ENCODE measurements at places on chromosomes 5 and 9.

DNA sequence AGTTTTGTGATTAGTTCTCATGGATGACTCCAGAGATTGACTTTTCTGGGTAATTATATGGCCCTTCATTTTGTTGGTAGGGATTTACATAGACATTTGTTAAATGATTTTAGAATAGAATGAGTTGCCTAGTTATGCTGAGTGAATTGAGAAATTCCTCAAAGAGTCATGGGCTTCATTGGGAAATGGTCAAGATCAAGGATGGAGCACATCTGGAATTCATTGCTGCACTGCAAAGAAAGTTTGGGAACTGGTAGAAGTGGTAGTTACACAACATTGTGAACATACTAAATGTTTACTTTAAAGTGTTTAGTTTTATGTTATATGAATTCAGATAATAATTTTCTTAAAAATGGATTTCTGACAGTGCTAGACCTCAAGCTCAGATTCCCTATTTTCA is 46.5 kb downstream of the PIP5K1B start:
- no peak for DNase-seq

DNA sequence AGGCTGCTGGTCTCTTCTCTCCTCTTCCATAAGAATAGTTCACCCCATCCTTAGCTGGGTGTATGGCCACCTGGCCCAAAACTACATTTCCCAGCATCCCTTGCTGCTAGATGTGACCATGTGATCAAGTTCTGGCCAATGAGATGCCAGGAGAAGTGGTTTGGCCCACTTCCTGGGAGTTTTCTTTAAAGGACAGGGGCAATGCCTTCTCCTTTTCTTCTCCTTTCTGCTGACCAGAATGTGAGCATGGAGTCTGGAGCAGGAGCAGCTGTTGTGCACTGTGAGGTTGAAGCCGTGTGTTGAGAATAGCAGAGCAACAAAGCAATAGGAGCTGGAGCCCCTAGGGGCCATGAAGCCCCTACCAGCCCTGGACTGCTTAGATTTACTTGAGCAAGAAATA is 36.8 kb downstream of the C9orf50 start:
- peak; percentile 52 for DNase-seq

DNA sequence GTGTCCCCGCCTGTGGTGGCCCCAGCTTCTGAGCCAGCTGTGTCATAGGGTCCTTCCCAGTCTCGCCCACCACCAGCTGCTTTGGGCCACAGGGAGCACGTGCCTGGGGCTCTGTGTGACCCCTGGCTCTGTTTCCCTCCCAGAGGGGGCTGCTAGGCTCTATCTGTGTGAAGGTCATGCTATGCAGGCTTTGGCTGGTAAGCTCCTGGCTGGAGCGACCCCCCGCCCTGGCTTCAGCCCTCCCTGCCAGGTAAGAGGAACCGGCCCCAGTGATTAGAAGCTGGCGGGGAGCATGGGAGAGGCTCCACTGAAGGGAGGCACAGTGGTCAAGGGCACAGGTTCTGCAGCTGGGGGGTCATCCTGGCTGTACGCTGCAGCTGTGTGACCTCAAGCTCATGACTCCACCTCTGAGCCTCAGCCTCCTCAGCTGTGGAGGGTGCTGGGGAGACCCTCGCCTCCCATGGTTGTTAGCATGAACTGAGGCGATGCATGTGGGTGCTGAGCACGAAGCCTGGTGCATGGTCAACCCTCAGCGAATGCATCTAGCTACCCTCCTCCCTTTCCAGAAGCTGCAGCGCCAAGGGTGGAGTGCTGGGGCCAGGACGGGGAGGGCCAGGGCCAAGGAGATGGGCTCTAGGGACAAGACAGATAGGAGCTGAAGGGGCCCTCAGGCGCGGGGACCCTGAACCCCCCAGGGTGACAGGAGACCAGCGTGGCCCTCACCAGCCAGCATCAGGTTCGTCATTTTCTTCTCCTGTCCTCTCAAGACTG is 163.8 kb upstream of the MVB12B start:
- DNase-seq: no peak

DNA sequence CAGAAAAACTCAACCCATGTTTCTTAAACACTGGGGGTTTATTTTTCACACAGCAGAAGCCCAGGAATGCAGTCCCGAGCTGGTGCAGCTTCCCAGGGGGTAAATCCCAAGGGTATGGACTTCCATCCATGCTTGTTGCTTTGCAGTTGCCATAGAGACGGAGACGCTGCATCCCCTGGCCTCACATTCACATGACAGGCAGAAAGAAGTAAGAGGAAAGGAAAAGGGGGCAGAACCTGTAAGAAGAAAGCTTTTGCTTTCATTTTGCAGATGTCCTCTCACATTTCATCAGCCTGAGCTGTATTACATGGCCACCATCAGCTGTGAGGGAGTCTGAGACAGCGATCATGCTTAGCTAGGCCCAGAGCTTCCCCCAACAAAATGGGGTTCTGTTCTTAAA is 321.0 kb downstream of the AGTPBP1 start:
- DNase-seq: no peak

GRCh38 chr5:14428302-14429081 is 153.1 kb upstream of the OTULINL start:
- no peak for DNase-seq

- no peak for DNase-seq
These were observed 27.3 kb downstream of the ELL2 start for GRCh38 chr5:95934207-95934804.

GRCh38 chr9:108416324-108416723 is 439.5 kb downstream of the ACTL7B start:
- no peak for DNase-seq

GRCh38 chr9:119722384-119722783 is 353.1 kb upstream of the BRINP1 start:
- DNase-seq: no peak

DNA sequence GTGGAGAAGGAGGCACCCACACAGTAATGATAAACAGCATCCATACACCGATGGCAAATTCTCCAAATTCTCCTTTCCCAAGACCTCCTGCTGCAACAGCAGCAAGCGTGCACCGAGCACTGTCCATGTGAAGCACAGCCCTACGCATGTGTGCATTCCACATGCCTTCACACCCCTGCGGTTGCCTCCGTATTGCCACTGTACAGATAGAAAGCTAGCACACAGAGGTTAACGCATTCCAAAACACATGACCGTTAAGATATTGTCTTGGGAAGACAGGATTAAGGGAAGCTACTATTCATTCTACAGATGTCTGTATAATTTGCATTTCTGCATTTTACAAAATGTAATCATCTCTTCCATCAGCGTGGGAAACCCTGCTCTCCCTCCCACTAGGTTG is 6.6 kb downstream of the FLT4 start:
- DNase-seq: no peak
